ENCODE measurements at places on chromosomes 6 and 20.

DNA sequence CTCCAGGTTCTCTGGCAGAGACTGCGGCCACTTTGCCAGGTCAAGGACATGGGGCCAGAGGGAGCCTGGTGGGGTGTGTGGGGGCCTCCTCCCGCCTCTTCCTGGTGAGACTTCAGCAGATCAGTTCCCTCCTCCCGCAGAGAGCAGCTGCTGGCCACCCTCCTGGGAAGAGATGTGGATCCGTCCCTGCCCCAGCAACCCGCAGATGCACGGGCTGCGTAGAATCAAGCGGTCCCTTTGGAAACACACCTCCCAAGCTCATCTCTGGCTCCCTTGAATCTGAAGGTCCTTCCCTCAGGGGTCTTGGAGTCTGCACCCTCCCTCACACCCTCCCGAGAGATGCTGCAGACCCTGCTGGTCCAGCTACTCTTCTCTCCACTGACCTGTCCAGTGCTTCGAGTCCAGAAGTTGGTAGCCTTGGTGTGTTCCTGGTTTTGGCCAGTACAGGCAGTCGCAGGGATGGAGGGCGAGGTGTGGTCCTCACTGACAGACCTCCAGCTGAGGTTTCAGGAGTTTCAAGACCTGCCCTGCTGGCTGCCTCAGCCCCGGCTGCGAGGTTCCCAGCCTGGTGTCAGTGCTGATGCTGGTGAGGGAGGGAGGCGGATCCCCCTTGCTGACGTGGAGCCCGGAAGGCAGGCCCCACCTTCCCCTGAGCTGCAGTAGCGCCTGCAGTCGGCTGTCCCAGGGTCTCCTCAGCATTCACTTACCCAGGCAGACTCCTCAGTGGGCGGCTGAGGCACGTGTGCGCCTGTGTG is at the start of gene NPBWR2:
TSS of gene NPBWR2 (minus strand) at position 585 of the 755 bp plus-strand sequence. CDS start 734 bp downstream, outside the sequence.
- DNase-seq = peak; percentile 31

DNA sequence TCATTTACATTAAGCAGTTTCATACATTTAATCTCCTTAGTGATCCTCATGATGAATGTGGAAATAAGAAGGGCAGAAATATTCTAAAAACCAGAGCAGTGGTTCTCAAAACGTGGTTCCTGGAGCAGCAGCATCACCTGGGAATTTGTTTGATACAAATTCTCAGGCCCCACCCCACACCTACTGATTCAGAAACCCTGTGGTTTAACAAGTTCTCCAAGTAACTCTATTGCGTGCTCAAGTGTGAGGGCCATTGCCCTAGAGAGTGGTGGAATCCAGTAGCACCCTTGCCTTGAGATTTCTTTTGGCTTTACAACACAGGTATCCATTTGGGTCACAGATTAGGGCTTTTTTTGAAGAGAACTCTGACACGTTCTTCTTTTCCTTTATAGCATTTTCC is 354.6 kb upstream of the FLRT3 start:
- DNase-seq = no peak

GRCh38 chr6:84645000-84645399 is 119.4 kb downstream of the TBX18 start:
- DNase-seq = no peak

- no peak for DNase-seq
Observed at GRCh38 chr6:64890609-64891008, 816.4 kb downstream of the EYS start.

- DNase-seq = no peak
Observed at GRCh38 chr6:66751630-66752029, 1044.6 kb upstream of the EYS start.

DNA sequence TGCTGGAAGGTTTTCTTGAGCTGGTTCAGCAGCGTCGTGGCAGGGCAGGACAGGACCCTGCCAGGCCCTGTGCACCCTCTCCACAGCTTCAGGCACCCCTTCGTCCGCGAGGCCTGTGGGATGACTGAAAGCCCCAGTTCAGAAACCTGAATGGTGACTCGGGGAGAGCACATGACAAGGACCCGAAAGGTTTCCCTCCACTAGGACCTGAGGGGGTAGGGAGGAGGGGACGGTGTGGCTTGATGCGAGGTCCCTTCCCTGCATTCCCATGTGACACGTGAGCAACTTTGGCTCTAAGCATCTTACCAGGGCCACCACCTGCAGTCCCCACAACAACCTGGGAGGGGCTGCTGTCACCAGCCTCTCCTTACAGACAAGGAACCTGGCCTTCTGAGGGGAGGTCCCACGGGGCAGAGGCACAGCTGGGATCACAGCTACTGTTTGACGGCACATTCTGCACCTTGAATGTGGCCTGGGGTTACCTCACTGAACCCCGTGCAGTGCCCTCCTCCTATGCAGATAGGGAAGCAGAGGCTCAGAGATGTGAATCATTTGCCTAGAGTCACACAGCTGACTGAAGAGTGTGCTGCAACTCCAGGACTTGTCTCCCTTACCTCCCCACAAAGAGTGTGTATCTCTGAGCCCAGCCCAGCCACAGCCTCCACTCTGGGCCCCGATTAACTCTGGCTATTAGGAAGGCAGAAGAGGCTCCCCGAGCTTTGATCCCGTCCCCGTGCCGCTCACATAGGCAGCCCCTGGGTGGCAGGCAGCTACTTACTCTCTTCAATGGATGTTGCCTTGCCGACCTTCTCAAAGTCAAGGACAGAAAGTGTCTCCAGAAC is 84.6 kb downstream of the PTPN1 start:
- DNase-seq = no peak

DNA sequence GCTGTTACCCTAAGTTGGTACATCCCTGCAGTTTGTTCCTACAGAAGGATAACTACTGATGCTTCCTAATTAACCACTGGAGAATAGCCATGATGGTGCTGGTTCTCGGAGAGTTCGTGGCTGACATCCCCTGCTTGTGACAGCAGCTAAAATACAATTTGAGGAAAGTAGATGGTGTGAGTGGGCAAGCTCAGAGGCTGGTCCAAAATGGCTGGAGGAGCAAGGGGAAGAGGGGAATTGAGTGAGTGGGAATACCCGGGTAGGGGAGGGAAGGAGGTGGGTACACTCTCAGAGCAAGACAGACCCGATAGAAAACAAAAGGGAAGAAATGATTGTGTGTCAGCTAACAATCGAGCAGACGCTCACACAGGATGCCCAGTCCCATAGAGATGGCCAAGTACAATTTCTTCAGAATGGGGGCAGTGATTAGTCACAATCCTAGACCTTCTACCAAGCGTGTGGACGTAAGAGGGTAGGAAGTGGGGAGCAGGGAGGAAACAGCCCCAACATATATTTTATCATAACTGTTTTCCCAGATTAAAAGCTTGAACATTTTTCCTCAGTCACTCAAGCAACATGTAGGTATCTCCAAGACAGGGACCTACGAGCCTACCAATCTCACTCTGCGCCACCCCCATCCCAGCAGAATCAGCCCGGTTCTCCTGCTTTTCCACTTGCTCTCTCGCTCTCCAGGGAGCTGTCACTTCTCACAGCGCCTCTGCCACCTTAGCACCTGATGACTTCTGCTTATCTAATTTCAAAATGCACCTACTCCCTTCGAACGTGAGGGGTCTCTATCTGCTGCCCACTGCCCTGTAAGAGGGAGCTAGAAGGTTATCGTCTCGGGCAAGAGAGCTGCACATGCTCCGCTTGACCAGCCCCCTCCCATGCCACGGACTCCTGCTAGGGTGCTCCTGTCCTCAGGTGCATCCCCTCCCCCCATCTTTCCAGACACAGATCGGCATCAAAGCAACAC is 26.2 kb downstream of the RIPOR2 start:
- no peak for DNase-seq

DNA sequence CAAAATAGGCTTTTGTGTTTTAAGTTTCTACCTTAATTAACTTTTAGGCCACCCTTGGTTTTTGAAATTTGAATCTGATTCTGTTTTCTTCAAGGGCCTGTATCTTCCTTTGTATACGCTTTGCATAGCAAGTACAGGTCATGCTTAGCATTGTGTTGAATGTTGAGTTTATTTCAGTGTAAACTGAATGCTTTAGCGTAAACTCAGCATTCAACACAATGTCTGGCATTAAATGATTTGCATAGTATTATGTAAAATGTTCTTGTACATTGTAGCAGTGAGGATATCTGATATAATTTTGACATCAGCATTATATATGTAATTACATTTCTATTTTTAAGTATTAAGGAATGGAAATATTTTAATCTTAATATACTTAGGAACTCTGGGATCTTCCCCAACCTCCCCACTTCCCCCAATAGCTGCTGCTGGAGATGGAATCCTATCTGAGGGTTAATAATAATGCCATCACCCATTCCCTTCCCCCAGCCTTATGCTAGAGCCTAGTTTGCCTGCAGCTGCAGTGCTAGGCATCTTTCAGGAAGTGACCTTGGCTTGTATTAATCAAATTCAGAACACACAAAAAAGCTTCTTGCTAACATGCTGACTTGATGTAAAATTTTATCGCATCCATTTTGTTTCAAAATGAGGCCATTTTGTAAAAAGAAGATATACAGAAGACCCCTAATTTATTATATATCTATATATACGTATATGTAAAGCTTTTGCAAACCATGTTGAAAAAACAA is 73.1 kb downstream of the NCOA3 start:
- no peak for DNase-seq

GRCh38 chr6:40885139-40885774 is 153.8 kb downstream of the UNC5CL start:
- no peak for DNase-seq

- DNase-seq = no peak
Observed at GRCh38 chr6:145629478-145629877, 105.8 kb downstream of the EPM2A start.

- DNase-seq = no peak
Observed at GRCh38 chr6:125899726-125900182, 56.8 kb upstream of the HINT3 start.

DNA sequence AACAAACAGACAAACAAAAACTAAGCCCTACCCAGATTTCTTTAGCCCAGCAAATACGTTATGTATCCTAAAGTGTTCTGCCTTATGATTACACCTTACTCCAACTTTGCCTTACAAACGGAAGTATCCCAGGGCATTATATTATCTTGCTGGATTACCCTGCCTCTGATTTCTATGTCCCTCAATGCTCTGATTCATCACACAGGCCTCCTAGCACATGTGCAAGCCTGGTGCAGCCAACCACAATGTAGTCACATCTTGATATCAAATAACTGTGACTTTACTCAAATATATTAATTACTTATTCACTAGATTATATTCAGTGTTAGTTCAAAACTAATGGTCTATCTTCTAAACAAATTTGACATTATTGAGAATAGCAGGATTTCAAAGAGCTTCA is 598.6 kb downstream of the TBC1D32 start:
- DNase-seq = no peak

GRCh38 chr6:159249128-159249527 is 79.9 kb downstream of the FNDC1 start:
- no peak for DNase-seq

DNA sequence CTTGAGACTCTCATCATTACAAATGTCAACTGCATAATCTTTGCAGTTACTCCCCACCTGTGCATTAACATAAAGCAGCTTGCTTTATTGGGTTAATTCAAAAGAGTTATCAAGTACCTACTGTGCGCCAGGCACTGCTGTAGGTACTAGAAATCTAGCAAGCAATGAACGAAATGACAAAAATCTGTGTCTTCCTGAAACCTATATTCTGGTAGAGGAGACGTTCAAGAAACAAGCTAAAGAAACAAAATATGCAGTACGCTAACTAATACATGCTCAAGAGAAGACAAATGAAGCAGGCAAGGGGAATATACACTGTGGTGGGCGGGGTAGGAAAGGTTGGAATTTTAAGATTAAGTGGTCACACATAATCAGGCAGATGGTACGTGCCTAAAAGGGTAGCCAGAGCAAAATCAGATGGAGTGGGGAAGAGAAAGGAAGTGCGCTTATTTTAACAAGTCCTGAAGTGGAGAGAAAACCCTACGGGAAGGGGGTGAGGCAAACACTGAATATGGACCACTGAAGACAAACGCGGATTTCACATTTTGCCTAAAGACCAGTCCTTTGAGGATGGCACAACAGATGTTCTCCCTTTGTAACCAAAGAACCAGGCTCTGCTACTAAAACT is 1.2 kb downstream of the ELOVL2 start:
- DNase-seq = no peak

GRCh38 chr6:7574500-7574899 is 15.5 kb upstream of the SNRNP48 start:
- no peak for DNase-seq

DNA sequence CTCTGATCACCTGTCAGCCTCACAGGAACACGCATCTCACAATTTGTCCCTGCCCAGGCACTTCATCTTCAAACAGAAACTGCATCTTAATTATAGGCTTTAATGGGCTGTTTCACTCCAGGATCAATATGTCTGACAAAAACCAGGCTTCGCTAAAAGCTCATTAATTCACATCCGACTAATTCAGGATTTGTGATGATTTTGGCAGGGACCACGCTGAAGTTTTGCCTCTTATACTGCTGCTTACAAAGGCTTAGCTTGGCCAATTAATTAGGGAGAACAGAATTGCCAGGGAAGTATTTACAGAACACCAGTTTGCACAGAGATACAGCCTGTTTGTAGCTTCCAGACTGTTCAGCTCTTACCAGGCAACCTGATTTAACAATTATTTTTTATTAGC is 541.0 kb upstream of the SPTLC3 start:
- DNase-seq = no peak

DNA sequence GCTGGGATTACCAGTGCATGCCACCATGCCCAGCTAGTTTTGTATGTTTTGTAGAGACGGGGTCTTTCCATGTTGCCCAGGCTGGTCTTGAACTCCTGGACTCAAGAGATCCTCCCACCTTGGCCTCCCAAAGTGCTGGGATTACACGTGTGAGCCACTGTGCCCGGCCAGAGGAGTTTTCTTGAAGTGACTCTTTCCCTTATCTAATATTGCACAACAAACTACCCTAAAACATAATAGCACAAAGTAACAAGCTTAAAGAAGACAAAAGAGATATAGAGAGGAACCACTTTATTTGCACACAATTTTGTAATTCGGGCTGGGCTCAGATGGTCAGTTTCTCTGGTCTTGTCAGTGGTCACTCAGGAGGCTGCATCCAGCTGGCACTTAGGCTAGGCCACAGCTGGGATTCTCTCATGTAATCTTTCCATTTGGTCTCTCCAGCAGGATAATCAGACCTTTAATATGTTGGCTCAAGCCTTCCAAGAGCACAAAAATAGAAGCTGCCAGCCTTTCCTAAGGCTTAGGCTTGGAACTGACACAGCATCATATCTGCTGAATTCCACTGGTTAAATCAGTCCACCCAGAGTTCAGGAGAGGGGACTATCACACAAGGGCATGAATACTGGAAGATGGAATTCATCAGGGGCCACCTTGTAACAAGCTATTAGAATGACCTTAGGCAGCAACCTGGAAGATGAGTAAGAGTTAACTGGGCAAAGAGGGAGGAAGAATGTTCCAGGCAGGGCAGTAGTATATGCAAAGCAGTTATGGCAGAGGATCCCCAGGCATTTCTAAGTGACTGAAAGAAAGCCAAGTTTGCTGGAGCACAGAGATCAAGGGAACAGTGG is 56.7 kb upstream of the PNRC1 start:
- no peak for DNase-seq

- peak; percentile 10 for DNase-seq
Observed at GRCh38 chr6:33623895-33624381, 2.8 kb downstream of the ITPR3 start.

Data from CD4-positive, alpha-beta T cell treated with Interleukin-15 for 1 hour (primary cell).